ENCODE measurements at places on chromosomes 2 and 18. TPM values are rescaled to one million over a fixed set of nuclear protein-coding genes. Genes with fewer than 3 reads are reported as not detected.

MGAT4A gene
- polyA plus RNA-seq: 21.0 TPM

DNA sequence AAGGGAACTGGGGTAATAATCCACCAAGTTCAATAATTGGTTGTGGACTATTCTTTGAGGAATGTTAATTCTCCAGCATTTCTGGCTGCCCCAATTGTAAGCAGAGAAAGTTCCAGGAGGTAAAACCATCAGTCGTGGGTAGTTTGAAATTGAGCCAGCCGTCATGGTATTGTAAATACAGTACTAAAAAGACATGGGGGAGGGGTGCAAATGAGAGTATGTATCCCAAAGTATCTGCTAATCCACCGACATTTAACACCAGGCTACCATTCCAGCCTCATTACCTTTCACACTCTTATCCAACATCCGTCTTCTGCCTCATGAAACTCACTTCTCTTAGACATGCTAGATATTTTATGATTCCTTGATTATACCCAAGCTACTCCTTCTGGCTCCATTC is 507.9 kb downstream of the ERBB4 start:
- DNase-seq: no peak

GRCh38 chr18:25005541-25006403 is 346.2 kb downstream of the ZNF521 start:
- DNase-seq: no peak

DNA sequence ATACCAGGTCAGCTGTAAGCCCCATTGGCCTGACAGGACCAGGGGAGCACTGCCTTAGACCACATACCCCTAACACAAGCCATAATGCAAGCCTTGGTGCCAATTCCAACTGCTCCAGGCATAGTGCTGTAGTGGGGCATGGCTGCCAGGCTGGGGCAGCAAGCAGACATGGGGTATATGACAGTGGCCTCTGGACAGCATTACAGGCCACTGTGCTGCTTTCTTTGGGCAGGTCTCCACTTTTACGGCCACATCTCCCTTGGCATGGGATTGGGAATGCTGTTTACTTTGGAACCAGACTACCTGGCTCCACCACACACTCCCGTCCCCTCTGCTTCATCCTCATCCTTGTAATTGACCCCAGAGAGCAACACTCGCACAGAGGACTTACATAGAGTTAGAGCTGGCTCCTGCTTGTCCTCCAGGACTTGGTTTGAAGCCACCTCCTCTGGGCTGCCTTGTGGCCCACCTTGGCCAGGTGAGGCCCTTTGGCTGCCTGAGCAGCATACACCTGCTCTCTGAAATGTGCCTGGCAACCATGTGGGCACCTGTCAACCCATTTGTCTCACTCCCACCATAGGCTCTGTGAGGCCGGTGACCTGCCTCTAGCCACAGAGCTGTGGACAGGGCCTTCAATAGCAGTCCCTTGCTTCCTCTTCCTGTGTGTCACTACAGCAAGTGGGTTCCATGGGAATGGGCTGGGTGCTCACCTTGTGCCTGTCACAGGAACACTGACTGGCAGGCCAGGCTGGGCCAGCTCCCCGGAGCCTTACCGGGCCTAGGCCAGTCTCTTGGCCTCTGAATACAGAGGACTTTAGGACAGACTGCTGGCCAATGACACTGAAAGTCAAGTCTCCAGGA is 262.6 kb upstream of the HS6ST1 start:
- DNase-seq: no peak

DNA sequence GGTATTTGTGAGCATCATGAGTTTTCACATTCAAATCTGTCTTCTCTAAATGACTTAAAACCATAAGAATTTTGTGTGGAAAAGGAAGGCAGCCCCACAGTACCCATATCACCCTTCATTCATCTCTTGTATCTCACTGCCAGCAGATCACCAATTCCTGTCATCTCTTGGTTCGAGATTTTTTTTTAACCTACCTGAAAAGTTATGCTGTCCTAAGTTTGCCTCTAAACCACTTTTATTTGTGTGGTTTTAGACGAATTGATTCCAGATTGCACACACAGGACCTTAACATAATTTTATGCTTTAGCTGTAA is 32.0 kb downstream of the ABCG5 start:
- DNase-seq: no peak

DNA sequence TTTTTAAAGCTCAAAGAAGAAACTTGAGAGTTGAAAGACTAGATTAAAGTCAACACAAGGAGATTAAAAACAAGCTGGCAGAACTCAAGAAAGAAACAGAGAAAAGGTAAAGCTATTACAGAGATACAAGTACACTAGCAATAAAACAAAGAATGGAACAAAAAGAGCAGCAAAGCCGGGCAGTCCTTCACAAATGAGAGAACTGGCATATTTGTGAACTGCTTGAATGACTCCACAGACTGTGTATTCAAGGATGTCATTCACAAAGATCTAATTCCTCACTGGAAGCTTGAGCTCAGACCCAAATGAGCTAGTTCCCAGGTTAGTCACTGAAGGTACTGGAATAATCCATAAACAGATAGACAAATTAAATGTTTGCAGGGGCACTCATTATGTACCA is 318.0 kb downstream of the MYCN start:
- no peak for DNase-seq

MC5R gene
- polyA plus RNA-seq: not detected

DNA sequence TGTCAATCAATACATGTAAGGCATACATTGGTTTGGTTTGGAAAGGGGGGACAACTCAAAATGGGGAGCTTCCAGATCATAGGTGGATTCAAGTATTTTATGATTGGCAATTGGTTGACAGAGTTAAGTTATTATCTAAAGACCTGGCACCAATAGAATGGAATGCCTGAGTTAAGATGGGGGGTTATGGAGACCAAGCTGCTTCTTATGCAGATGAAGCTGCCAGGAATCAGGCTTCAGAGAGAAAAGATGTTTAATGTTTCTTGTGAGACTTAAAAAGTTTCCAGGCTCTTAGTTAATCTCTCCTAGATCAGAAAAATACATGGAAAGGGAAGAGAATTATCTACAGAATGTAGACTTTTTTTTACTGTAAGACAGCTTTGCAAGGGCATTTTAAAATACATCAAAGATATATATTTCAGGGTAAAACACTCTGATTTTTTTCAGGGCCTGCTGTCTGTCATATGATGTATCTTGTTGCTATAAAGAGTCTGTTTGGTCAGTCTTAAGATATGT is 1343.2 kb upstream of the LRRTM1 start:
- no peak for DNase-seq

DNA sequence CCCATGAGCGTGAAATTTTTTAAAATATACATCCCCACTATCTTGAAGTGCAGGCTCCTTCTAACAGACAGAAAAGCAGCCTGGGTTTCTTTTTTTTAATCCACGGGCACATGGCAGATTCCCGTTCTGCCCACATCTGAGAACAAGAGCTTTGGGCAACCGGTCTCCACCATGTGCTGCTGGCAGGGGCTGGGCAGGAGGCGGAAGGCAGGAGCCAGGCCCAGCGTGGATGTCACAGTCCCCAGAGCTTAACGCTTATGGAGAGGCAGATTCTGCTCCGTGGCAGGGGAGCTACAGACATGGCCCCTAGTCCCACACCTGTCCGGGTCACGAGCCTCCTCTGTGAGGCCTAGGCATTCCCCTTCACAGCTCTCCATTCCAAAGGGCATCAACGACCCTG is 503.0 kb upstream of the MYT1L start:
- no peak for DNase-seq

DNA sequence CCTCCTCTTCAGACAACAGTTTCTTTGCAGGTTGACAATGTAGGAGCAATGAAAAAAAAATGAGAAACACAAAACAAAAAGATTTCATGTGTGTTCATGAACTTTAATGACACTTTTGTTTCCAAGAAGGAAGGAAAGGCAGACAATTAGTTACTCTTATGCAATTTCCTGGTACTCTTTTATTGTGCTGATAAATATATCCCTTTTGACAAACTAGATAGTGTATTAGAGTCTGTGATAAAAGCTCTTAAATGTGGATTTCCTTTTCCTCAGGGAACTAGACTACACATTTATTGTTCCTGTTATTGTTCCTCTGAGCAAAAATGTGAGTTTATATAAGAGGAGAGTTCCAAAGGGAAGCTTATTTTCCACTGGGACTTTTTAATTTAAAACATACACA is 188.7 kb upstream of the NRXN1 start:
- DNase-seq: no peak

CACNB4 gene
- 0.34 TPM for polyA plus RNA-seq

DNA sequence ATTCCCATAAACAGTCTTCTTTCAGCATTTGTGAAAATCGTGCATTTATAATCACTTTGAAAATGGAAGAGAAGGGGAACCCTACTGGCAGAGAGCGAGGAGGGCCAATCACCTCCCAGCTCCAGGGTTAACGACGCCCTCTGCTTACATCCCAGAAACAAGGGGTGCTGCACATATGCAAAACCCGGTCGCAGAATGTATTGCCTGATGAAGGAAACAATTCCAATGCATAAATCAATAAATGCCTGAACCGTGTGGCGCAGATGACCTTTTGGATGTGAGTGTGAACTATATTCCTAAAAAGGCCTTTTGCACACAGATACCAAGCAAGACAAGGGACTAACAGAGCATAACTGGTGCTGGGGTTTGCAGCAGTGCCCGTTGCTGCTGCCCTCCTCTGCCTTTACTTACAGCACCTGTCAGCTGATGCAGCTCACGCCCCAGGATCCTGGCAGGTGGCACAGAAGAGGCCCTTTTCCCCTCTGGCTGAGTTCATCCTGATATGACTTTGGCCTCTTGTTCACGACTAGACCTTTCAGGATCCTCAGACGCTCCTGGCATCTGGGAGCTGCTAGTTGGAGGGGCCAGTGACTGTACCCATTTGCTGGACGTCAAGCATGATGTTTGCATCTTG is 67.8 kb downstream of the MYT1L start:
- DNase-seq: no peak

- no peak for DNase-seq
Measured at GRCh38 chr2:61158356-61158955, 3.5 kb upstream of the C2orf74 start.

WDR54 gene
- polyA plus RNA-seq: 22.8 TPM

Measured in pancreas (tissue), 10 donors.